ENCODE measurements at places on chromosomes 2 and 18.

DNA sequence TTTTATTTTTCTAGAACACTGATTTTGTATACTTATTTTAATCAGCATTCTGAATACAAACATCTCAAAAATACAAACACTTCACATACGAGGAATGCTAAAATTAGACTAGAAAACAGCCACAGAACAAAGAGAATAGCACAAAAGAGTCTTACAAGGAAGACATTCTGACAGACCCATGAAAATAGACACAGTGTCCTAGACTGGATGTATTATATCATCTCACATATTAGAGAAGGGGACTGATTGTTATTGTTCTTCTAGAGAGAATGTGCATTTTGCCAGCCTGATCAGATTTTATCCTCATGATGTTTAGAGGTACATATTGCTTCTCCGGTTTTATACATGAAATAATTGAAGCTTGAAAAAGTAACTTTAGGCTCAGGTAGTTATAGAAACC is 357.9 kb downstream of the DPP10 start:
- no peak for DNase-seq

- no peak for DNase-seq
Observed at GRCh38 chr2:32738939-32739338, 111.1 kb downstream of the TTC27 start.

DNA sequence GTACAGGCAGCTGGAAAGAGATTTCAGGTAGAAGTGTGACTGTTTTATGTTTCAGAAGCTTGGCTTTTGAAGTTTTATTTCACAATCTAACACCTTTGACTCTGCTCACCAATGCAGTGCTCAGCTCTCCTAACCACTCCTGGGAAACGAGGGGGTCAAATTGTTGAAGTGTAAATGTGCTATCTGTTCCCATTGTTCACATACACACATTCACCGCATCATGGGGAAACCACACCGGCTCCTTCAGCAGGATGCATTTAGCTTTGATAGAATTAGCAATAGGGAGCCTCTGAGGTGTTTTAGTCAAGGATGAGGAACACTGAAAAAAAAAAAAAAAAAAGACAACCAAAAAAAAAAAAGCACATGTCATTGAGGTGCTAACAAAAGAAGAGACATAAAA is 13.4 kb upstream of the DLGAP1 start:
- DNase-seq = no peak

DNA sequence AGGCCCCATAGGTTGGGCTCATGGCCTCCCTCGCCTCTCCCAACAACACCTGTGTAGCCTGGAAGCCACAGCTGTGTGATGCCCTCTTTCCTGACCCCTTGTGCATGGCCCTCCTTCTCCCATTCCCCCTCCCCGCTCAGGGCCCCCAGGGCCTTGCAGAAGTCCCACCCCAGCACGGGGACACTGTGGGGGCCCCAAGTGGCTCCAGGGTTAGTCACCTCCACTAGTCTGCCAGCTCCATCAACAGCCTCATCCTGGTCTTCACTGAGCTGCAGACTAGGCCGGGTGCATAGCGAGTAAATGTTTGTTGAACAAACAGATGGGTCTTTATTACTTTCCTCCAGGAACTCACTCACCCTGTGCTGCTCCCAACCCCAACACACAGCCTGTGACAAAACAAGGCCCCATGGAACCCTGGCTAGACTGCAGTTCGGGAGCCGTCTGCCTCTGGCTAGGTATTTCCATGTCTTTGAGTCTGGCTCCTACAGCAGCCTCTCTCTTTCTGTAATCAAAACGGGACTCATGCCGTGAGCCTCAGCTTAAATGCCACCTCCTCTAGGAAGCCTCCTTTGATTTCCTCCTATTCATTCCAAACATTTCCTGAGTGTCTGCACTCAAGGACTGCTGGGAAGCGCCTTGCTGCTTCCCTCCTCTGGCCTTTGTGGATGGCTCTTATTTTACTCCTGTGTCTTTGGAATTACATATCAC is 109.9 kb upstream of the ID2 start:
- DNase-seq = peak; percentile 47

GRCh38 chr2:675460-675859 is 1.7 kb downstream of the TMEM18 start:
- DNase-seq = no peak

DNA sequence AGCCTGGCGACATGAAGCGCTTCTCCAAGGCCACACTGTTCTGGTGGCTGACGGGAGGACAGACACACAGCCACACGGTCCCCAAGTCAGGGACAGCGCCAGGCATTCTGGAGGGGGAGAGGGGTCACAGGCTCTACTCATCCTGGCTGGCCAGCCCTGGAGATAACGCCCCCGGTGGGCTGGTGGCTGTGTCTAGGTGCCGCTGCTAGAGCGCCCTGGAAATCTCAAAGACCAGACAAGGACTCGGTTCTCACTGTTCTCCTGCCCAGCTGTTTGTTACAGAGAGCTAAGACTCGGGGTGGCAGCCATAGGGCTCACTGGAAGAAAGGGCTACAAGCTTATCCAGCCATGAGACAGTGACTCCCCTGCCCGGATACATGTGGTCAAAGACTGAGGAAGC is 72.0 kb downstream of the KCNF1 start:
- DNase-seq = no peak

DNA sequence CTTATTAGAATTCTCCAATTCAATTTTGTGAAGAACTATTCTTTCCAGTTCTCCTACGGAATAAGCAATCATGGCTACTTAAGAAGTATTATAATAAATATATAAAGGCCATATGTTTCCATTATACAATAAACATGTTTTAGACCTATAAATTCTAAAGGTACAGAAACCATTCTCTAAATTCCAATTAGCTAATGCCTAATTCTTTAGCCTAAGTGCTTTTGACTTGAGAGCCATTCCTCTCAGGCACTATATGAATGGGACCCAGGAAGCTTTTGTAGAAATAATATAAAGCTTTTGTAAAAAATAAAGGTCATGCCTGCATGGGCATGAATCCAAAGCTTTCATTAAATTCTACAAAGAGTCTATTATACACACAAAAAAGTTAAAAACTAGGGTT is 161.0 kb upstream of the UNC80 start:
- no peak for DNase-seq

DNA sequence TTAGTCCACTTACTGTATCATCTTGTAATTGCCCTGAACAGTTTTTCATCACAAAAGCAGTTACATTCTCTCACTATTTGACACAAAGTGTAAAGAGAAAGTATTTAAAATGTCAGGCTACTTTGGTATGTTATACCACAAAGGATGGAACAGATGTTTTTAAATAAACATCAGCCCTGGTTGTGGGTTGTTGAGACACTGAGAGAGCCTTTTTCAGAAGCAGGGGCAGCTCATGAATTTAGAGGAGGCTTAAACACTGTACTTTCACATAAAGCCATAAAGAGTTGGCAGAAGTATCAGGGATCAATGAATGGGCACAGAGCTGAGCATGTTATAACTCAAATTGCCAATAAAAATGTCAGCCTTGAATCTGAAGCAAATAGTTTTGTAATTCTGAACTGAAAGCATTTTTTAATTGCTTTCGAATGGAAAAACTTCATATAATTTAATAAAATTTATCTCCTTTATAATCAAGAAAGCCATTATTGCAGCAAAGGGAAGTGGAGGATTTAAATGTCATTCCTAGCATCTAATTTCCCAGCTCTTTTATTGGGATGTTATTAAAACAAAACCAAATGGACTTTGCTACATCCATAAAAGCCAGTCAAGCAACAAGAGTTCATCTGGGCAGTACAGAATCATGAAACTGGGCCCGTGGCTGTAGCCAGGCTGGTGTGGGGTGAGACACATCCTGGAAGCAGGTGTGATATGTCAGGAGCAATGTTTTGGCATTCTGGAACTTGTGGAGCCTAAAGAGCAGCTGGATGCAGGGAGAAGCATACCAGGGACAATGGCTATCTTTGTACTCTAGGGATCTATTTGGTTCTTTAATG is 95.1 kb upstream of the NT5C1B start:
- no peak for DNase-seq

DNA sequence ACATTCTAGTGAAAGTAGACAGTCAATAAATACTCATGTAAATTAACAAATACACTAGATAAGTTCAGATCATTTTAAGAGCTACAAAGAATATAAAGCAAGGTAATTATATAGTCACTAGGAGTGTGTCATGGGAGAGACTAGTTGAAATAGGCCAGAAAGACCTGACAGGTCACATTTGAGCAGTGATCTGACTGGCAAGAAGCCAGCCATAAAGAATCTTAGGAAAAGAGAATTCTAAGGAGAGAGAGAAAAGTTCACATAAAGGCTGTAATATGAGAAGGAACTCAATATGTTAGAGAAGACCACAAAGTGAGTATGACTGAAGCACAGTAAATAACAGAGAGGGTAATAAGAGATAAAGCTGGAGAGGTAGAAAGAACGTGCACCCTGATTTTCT is 31.2 kb downstream of the VSNL1 start:
- DNase-seq = no peak

DNA sequence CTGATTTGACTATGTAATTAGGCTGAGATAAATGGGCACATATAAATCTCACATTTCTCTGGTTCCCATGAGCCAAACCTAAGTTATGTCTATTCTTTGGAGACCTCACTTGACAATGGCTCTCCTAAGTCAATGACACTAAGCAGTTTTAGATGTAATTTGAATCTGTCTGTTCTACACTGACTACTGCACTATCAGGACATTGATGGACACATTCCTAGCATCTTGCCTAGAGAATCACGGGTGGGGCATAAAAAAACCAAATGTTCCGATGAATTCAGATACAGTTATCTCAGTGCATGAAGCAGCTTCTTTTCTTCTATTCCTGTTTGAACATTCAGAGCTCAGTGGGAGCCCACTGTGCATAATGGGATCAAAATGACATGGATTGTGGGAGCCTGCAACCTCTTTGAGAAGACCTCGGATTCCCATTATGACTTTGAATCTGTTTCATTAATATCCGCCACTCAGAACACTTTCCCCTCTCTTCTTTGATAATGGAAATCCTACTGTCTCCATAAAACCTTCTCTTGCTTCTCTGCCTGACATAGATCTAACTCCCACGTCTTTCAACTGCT is 110.8 kb downstream of the FSHR start:
- no peak for DNase-seq

DNA sequence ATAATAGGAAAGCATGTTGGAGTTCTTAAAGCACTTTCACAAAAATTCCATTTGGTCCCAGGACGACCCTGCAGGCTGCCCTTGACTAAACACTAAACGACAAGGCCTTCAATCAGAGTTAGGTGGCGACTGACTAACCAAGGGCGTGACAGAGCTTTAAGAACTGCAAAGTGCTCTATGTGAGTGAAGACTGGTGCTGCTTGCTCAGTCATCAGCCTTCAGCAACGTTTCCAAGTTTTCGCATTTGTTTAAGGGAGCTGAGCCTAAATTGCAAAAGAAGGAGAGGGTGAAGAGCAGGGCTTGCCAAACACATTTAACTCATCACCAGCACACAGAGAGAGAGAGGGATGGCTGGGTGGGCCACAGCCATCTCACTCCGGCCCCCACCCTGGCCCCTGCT is 204.7 kb upstream of the PID1 start:
- DNase-seq = no peak

DNA sequence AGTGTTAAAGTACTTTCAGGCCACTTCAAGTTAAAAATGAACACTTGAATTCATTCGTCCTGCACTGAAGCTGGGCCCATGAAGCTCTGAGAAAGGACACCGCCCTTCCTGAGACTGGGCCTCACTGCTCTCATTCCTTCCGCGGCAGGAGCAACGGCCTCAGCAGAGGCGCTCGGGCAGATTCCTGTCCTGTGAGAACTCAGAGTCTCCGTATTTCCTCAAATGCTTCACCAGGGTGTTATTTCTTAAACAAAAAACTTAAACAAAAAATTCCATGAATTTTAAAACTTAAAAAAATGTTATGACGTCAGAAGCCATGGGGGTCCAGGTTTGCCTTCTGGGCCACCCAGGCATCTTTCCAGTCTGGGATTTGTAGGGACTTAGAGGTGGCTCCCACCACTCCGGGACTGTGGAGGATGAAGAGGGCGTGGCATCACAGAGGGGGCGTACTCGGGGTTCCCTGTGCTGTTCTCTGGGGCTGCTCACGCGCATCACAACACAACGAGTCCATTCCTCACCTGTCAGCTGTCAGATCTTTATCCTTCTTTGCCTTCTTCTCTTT is 115.9 kb upstream of the ASB18 start:
- DNase-seq = peak; percentile 0

DNA sequence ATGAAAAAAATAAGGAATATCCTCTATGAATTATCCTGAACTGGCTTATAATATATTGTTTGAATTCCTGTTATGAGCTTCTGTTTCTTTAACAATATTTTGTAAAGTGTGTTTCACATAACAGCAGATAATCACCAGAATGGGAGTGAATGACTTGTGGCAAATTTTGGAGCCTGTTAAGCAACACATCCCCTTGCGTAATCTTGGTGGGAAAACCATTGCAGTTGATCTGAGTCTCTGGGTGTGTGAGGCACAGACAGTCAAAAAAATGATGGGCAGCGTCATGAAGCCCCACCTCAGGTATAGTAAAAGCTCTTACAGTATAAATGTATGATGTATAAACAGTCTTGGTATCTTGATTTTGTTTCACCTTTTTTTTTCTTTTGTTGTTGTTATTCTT is 5.9 kb downstream of the GEN1 start:
- no peak for DNase-seq

GRCh38 chr2:64666810-64667438 is 13.2 kb upstream of the SERTAD2 start:
- no peak for DNase-seq

DNA sequence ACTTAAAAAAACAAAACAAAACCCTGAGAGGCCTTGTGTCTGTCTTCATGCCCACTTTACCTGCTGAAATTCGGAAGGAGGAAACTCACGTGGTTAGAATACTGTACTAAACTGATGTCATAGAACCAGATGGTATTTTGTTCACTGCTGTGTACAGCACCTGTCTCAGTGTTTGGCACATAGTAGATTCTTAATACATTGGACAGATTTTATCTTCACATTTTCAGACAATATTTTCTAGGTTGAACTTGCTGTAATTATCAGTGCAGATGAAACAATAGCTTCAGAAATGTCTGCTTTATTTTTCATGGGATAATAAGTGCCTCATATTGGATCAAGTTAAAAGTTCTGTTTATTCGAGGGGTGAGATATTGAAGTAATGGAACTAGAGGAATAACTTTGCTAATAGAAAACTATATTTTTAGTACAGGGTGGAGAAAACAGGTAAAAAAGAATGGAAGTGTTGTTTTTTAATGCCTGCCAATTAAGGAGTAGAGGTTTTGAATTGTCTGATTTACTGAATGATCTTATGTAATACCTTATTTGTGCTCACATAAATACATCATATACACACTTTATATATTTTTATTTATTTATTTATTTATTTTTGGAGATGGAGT is 23.7 kb downstream of the DDX1 start:
- no peak for DNase-seq

DNA sequence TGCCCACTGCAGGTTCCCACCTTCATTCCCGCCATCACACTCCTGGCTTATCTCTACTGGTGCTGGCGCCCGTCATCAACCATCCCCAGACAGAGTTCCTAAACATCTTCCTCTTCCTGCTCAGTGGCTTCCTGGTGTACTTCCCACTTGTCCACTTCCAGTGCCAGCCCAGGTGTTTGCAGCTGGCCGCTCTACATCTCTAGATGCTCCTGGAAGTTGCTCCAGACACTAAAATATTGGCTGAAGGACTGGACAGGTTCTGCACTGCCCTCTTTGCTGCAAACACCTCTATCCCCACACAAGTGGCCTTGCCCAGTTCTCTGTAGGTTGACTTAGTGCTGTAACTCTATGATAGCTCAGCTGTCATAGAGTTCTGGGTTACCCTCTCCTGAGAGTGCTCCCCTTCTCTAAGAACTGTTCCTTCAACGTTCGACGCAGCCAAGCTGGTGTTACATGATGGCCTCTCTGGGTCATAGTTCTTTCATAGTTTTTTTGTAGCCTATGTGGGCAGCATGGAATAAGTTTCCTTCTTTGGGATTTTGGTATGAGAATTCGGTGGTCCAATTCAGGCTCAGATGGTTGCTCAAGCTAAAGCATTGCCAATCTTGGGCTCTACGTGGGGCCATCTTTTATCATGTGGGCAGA is 45.8 kb upstream of the PUM2 start:
- DNase-seq = no peak
